ENCODE measurements at places on chromosomes 1 and 21. TPM values are rescaled to one million over a fixed set of nuclear protein-coding genes. Genes with fewer than 3 reads are reported as not detected.
A peak's percentile ranks its signal among the peaks of the same experiment; 100 is the strongest.

The NPHS2 gene
- not detected for total RNA-seq

The FAM78B gene
- 1.0 TPM for total RNA-seq

- peak overlapping the region; percentile 91 for H3K4me3 ChIP-seq
- peaks cover 66% of the 10 kb centered on the region for H3K4me1 ChIP-seq
- DNase-seq, result no peak
- H3K36me3 ChIP-seq, result peaks cover 27% of the 10 kb centered on the region
- H3K27me3 ChIP-seq, result no peaks in the 10 kb centered on the region
Observed at GRCh38 chr1:36159614-36160387, 3.8 kb downstream of the MAP7D1 start.

- no peaks in the 10 kb centered on the region for H3K36me3 ChIP-seq
- H3K4me1 ChIP-seq, result peaks cover 6% of the 10 kb centered on the region
- H3K4me3 ChIP-seq, result no peak overlapping the region
Observed at GRCh38 chr1:36446271-36446670, 4.0 kb downstream of the OSCP1 start.

The TTC22 gene
- total RNA-seq, result 2.3 TPM

The CYP2J2 gene
- total RNA-seq, result 0.54 TPM

- H3K4me1 ChIP-seq, result no peaks in the 10 kb centered on the region
- H3K4me3 ChIP-seq, result no peak overlapping the region
- H3K27ac ChIP-seq, result no peak overlapping the region
- peaks cover under 1% of the 10 kb centered on the region for H3K27me3 ChIP-seq
- no peak for DNase-seq
Observed at GRCh38 chr1:186496171-186496851, 35.4 kb upstream of the PDC start.

Data from activated T-helper 1 cell treated with anti-CD3 and anti-CD28 coated beads, Interleukin-12 subunit alpha, Interleukin-12 subunit beta, Interleukin-2, Interleukin-4 antibody, amounts not matched to agents 30 ng/mL and 10 ng/mL and 1 ng/mL, durations not matched to agents 14 hours and 24 hours and 36 hours (primary cell).